ENCODE measurements at places on chromosomes 12 and 14.

DNA sequence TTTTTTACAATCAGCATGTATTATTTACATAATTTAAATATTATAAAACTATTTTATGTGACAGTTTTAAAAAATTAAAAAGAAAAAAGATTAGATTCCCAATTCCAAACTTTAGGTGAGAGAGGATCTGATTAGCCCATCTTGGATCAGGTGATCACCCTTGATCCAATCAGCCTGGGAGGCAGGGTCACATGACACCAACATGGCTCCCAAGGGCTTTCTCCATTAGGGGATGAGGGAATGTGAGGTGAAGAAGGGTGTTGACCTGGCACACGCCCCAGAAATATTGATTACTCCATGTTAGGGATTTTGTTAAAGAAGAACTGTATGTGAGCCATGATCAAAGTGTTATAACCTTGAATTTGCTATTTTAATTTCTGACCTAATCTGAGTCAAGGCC lies 225.4 kb downstream of the RBM19 start:
- DNase-seq, result no peak

GRCh38 chr12:132523576-132524331 lies 33.8 kb downstream of the FBRSL1 start:
- DNase-seq, result peak; percentile 28

DNA sequence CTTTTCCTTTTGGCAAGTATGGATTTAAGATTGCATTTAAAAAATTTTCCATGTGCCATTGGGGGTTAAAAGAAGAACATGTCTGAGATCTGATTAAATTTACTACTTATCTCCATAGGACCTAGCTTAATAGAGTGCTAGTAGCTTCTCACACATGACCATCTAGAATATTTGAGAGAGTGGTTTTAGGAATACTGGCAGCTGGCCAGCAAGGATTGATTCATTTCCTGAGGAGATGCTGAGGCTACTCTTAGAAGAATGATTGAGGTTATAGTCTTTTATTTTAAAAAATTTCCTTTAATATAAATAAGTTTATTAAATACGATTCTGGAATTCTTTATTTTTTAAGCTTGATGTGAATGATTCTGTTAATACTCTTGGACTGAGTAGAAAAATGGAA lies 56.2 kb downstream of the MIPOL1 start:
- peak; percentile 82 for DNase-seq

DNA sequence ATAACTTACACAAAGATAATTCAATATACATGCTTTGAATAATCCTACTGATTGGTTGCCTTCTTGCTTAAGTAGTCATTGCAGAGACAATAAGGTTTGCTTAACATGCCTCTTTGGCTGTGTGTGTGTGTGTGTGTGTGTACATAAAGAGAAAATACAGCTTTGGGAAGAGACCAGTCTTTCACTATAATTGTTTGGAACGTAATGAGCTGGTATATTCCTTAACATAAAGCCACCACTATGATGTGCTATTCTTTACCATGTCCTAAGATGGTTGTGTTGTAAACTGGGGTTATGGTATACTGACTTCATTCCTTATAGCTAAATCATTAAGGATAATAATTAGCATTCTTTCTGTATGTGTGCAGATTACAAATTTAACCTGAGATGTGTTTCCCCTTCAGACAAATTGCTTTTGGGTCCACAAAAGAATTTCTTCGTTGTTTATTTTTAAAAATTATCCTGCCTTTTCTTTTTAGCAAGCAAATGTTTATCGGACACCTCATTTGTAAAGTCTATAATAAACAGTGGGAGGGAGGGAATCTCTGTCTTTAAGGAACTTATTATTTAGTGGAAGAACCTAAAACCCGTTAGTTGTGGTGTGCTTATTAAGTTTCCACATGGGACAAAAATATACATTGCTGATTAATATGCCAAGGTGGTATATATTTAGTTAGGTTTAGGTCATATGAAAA lies 74.4 kb downstream of the TMX1 start:
- no peak for DNase-seq

GRCh38 chr14:31206536-31207286 lies 882 bp downstream of the HECTD1 start:
- DNase-seq, result peak; percentile 40

DNA sequence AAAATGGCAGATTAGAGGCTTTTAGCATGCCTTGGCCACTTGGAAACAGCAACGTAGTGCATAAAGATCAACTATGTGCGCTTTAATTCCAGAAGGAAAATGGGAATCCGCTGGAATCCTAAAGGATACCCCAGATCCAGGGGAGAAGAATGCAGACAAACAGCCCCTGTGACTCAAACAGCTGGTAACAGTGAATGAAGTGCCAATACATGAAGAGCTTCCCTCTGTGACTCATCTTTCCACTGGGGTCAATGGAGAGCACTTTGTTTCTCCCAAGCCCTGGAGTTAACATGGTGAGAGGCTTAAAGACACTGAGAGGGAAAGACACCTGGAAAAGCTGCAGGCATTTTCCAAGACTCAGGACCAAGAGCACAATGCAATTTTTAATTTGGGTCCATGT lies 263.1 kb downstream of the CEP128 start:
- DNase-seq, result no peak

All from endothelial cell of umbilical vein (primary cell).